Stimulated activated naive CD4-positive, alpha-beta T cell treated with Interleukin-2 at 50 U/mL for 16 hours (primary cell): ENCODE measurements at places on chromosomes 13 and 19.

GRCh38 chr13:33233547-33233946 is 52.0 kb downstream of the STARD13 start:
- no peak for DNase-seq

DNA sequence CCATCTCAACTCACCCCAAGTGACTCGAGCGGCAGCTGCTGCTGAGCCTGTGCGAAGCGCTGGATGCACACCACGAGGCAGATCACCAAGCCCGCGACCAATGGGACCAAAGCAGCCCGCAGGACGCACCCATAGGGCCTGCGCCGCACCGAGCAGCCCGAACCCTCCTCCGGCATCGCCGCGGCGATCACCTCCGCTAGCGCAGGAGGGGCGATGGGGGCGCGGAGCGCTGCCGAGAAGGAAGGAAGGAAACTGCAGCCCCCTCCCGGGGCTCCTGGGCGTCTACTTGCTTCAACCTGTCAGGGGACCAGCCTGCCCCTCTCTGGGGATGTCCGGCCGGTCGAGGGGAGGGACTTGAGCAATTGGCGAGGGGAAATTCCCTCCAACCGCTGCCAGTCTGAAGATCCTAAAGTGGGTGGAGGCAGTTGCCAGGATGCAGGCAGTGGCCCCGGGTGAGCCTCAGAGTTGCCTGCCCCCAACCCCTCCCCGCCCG is at the start of gene CD70:
Gene CD70, minus strand, starts transcription at position 324 of the 493 bp plus-strand sequence. Its CDS starts 148 bp downstream, at position 176.
- DNase-seq, result peak; percentile 48

DNA sequence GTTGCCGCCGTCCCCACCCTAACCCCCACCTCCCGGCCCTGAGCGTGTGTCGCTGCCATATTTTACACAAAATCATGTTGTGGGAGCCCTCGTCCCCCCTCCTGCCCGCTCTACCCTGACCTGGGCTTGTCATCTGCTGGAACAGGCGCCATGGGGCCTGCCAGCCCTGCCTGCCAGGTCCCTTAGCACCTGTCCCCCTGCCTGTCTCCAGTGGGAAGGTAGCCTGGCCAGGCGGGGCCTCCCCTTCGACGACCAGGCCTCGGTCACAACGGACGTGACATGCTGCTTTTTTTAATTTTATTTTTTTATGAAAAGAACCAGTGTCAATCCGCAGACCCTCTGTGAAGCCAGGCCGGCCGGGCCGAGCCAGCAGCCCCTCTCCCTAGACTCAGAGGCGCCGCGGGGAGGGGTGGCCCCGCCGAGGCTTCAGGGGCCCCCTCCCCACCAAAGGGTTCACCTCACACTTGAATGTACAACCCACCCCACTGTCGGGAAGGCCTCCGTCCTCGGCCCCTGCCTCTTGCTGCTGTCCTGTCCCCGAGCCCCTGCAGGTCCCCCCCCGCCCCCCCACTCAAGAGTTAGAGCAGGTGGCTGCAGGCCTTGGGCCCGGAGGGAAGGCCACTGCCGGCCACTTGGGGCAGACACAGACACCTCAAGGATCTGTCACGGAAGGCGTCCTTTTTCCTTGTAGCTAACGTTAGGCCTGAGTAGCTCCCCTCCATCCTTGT is 6.4 kb downstream of the YIPF2 start:
- DNase-seq, result no peak

DNA sequence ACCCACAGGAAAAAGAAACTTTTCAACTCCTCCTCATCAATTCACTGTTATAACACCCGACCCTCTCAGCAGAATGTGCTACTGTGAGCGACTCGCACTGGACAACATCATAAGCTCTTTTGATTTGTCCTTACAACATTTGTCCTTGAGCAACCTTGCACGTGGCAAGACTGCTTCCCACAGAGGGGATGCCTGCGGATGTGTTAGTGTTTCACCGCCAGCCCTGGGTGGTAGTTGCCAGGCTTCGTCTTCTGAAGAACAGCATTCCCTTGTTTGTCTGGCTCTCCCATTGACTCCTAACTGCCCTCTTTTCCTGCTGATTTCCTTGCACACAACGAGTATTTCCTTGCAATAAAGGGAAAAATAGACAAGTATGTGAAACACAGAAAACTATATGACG is 111.4 kb upstream of the SLC7A1 start:
- DNase-seq, result no peak

- DNase-seq, result peak; percentile 58
These were observed 559 bp upstream of the SSBP4 start for GRCh38 chr19:18418483-18419194.

- DNase-seq, result no peak
These were observed 150.7 kb downstream of the KCTD15 start for GRCh38 chr19:33947265-33947964.
